ENCODE measurements at places on chromosomes 2 and 18.

DNA sequence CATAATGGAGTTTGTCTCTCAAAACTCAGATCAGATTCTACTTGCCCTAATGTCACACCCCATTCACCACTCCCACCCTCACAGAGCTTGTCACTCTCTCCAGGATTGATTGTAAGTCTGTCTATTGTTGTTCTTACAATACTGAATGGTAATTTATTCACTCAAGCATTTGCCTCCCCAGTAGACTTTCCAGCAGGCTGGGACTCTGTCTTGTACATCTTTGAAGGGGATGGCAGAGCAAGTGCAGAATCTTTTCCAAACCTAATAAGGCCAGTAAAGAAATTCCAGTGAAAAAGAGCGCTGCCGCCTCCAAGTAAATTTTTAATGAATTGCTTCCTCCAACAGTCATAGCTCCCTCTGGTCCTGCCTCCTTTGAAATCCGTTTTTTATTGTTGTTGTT lies 56.9 kb downstream of the RBM43 start:
- no peak for DNase-seq

DNA sequence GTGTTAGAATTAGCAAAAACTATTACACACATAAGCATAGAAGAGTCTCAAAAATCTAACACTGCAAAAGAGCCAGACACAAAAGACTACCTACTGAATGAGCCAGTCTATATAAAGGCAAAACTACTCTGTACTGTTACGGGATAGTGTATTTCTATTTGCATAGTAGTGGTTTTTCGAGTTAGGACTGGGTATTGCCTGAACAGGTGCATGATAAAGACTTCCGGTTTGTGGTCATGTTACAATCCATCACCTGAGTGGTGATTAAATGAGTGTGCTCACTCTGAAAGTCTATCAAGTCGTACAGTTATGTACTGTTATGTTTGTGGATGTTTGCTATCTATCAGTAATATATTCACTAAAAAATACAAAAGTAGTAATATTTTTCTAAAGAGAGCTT lies 523.3 kb upstream of the SYT4 start:
- DNase-seq: no peak

GRCh38 chr2:152283392-152283791 lies 51.6 kb upstream of the FMNL2 start:
- no peak for DNase-seq

DNA sequence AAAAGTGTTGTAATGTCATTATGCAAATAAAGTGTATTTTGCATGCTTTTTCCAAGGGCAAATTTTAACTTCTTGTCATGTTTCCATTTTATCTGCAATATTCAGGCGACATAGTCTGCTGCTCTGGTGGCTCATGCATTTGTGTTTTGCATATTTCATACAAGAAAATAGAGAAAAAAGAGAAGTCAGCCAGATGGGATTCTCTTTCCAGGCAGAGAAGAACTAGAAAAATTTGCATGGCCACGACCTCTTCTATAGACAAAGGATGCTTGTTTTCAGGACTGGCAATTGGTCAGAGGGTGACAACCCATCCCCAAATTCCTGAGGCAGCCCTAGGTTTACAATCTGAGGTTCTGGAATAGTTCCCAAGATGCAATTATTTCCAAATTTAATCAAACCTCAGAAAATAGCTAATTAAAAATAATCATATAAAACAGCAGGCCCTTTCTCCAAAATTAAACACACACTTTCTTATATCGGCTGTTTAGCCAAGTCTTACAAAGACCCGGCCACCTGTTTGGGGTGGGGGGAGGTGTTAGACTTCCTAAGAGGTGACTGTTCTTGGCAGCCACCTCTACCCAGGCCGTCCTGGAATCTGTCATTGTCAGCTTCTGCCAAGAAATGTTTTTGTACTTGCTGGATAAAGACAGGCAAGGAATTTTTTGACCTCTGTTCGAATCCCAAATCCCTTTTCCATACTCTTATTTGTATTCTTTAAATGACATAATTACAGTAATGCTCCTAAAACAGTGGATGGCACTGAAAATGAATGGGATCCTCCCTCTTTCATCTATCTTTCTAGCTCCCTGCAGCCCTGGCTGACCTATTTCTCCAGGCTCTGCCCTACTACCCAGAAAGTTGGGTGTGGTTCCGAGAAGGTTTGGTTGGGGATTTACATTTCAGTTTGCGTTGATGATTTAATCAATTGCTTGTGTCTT lies 20.8 kb upstream of the SOS1 start:
- DNase-seq: no peak

- no peak for DNase-seq
Observed at GRCh38 chr2:239223310-239224198, 177.3 kb downstream of the HDAC4 start.

Measured in NCI-H1105 treated with DMSO at 0.1 percent for 48 hours (cell line).